Activated CD4-positive, alpha-beta T cell treated with anti-CD3 and anti-CD28 coated beads, Interleukin-2, Interleukin-4, amounts not matched to agents 100 ng/mL and 50 ng/mL, durations not matched to agents 16 hours and 8 hours (primary cell): ENCODE measurements at places on chromosomes 16 and 17.

- DNase-seq = no peak
Observed at GRCh38 chr17:64172510-64172909, 42.6 kb upstream of the ERN1 start.

GRCh38 chr17:15462976-15463772 lies 4.2 kb downstream of the CDRT4 start:
- DNase-seq = no peak

DNA sequence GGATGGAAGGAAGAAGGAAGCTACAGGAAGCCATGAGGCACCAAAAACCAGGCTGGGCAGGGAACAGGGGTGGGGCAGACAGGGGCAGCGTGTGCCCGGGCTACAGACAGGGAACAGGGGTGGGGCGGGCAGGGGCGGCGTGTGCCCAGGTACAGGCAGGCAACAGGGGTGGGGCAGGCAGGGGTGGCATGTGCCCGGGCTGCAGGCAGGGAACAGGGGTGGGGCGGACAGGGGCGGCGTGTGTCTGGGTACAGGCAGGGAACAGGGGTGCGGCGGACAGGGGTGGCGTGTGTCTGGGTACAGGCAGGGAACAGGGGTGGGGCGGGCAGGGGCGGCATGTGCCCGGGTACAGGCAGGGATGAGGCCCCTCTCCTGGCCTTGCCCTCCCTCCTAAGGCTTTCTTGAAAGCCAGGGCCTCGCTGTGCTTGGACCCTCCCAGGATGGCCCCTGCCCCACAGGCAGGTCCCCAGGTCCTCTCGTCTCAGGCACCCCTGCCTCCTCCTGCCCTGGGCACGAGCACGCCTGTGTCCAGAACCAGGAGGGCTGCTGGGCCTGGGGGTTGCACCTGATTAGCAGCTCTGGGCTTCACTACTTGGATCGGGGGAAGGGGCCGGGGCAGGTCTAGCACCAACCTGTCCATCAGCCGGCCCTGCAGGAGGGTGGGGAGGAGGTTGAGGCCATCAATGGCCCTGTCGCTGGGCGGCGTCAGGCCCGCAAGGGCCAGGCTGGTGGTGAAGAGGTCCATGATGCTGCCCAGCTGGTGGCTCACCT lies 14.5 kb upstream of the APRT start:
- DNase-seq = no peak

DNA sequence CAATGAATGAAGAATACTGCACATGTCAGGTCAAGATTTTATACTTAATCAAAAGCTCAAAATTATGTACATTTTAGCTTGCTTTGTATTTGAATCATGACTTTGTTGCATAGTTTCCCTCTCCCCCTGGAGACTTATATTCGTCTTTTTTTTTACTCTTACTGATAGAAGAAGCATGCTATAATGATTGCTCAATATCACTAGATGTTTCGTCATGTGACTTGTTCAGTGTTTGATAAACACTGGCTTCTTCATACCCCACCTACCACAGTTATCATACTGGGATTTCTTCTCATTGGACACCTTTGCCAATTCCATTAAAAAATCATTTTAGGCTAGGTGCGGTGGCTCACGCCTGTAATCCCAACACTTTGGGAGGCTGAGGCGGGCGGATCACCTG lies 148.7 kb downstream of the FTO start:
- no peak for DNase-seq

- no peak for DNase-seq
Observed at GRCh38 chr17:81419319-81419885, 24.1 kb downstream of the BAHCC1 start.

DNA sequence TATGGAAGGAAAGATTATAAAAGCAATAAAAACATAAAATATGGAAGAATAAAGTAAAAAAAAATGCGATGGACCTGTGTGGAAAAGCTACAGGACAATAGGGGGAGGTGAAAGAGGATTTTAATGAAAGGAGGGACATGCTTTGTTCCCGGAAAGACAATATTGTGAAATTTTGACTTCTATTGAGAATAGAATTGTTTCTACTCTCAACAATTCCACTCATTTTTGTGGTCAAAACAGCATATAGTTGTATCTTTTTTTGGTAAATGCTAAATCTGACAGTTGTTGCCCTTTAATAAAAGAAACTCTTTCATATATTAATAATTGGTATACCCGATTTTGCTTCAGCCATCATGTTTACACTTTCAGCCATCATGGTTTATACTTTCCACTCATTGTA lies 22.9 kb upstream of the APPBP2 start:
- DNase-seq = no peak

DNA sequence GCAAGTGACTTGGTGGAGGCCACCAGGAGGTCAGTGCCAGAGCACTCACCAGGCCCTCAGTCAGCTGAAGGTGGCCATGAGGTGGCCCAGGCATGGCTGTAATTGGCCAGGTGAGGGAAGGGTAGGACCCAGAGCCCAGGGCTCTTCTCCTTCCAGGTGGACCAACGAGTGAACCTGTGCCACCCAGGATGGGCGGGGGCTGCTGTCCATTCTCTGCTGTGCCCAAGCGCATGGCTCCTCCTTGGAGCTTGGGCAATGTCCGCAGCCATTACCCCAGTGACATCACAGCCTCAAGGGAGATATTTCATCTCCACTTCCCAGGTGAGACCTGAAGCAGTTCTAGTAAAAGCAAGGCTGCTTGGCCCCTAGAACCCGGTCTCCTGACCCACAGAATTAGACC lies 303.0 kb upstream of the FOXF1 start:
- no peak for DNase-seq

DNA sequence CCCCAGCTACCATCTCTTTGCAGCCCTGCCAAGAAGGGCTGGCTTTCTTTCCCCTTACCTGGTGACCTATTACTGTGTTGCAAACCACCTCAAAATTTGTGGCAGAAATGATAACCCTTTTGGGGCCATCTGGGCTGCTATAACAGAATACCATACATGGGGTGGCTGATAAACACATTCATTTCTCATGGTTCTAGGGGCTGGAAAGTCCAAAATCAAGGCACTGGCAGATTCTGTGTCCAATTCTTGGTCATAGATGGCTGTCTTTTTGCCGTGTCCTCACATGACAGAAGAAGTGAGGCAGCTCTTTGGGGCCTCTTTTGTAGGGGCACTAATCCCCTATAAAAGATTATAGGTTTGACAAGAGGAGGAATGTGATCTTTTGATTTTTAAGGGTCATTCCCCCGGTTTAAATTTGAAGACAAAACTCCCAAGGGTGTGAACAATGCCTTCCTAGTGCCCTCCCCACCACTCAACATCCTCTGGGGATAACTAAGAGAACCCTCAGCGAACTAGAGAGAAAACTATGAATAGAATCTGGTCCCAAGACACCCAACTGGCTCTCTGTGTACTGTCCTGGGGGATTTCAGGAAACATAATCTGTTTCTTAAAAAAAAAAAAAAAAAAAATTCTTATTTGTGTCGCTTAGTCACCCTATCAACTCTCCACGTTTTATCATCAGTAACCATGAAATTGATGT lies 1.7 kb upstream of the METTL22 start:
- DNase-seq = no peak

- DNase-seq = no peak
Observed at GRCh38 chr17:901191-901950, 78.2 kb downstream of the NXN start.

DNA sequence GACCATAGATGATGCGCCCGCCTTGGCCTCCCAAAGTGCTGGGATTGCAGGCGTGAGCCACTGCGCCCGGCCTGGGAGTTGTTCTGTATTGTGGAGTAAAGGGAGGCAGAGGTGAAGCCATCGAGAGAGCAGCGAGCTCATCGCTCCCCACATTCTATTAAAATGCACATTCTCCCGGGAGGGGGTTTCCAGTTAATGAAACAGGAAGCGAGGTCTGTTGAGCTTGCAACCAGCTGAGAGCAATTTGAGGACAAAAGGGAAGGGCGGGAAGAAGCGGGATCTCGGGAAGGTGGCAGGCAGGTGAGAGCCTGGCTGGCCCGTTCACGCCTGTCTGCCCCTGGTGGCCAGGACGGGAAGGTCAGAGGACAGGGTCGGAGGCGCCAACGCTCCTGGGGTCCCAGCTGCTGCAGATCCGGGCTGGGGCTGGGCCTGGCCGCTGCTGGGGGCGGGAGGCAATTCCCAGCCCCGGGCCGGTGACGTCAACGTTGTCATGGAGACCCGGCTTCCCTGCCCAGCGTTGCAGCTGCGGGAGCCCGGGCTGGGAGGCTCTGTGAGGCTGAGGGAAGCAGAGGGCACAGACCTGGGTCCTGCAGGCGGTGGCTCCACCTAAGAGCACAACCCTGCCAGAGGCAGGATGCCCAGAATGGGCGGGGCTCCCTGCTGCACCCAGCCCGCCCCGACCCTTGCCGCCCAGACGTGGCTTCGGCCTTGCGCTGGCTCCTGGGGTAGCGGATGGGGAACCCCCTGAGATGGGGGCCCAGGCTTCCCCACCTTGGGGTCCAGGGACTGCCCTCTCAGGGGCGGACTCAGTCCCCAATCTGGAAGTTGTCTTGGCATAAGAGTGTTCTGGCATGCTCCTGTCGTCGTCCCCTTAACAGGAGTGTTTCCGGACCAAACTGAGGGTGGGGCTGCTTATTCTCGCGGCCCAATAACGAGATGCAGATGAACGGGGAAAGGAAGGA lies 48.7 kb upstream of the PLCG2 start:
- peak; percentile 48 for DNase-seq

- no peak for DNase-seq
Observed at GRCh38 chr17:29250666-29251065, 4.0 kb downstream of the CRYBA1 start.

GRCh38 chr17:61426482-61427304 lies 25.5 kb upstream of the TBX4 start:
- no peak for DNase-seq

GRCh38 chr16:2155091-2155950 lies at the start of gene TRAF7:
Gene TRAF7, plus strand, starts transcription at chr16:2155782. Its CDS starts 8,139 bp downstream, at chr16:2163921.
- peak; percentile 100 for DNase-seq

- no peak for DNase-seq
Observed at GRCh38 chr16:66335704-66336329, 30.7 kb upstream of the CDH5 start.

DNA sequence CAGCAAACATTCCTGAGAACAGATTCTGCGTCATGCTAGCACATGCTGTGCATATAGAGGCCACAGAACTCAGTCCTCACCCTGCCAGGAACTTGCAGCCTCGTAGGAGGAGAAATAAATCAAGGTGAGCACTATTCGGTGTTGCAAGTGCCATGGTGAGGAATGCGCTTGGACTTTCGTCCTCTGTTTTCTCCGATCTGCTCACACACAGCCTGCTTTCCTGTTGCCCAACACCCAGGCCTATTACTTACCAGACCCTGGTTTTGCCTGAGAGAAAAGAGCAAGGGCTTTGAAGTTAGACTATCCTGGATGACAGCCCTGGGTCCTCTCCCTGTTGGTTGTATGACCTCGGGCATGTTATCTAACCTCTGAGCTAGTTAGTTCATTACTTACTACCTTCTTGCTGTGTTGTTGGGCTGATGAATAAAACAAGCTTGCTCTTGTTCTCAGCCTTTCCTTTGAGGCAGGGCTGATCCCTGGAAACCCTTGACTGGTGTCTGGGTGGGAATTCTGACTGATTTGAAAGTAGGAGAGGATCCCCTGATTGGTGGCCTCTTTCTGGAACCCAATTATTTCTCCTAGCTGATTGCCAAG lies 2.9 kb downstream of the ACSF2 start:
- no peak for DNase-seq

- DNase-seq = no peak
Observed at GRCh38 chr17:79534111-79534510, 76.7 kb downstream of the RBFOX3 start.

DNA sequence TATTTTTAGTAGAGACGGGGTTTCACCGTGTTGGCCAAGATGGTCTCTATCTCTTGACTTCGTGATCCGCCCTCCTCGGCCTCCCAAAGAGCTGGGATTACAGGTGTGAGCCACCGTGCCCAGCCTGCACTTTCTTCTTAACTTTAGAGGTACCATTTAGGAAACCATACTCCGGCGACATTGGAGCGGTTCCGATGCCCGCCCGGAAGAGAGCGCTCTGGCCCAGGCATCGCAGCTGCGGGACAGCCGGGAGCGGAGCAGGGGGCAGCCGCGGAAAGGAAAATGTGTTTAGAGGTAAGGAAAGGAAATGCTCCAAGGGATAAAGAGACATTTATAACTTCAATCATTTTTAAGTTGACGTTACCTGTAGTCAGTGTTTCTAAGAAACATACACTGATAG lies 6.0 kb upstream of the HS3ST3B1 start:
- DNase-seq = no peak

DNA sequence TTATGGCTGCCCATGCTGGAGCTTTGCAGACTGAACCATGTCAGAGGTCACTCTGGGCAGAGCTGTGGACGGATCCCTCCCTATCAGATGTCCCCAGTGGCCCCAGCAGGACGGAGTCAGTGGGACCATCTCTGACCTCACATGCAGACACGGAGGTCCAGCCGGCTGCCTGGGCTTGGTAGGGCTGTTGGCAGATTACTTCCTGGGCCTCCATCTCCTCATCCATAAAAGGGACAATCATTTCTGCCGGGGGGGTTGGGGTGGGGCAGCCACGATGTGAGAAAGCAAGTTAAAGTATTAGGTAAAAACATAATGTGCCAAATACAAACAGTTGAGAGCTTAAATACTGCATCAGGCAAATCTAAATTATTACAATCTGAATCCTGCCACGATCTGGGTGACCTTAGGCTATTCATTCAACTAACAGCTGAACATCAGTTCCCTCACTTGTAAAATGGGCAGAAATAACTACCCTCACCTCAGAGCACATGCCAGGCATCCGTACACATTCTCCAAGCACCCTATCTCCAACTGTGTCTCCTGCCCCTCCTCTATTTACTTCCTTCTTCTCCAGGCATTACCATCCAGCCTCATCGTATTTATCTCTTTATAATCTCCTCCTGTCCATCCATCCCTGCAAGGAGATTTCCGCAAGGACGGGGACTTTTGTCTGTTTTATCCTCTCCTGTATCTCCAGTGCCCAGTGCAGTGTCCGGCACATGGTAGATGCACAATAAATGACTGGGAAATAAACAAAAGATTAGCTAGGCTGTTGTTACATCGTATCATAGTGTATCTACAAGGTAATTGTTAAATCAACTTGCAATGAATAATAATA lies 192.3 kb upstream of the FOXF1 start:
- no peak for DNase-seq

DNA sequence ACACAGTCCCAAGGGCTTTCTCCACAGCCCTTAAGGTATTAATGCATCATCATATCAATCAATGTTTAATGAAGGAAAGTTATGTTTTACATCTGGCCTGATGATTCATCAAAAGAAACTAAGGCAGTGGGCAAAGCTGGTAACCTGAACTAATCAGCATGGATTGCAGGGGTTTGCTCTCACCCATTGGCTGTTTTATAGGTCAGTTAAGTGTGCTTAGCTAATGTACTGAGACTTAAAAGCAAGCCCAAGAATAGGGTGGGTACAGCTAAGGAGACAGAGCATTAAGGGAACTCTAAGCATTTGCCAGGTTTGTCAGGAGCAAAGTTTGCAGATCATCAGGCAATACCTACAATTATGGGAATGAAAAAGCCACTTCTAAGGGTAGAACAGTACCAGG lies 1247.6 kb downstream of the CDH8 start:
- DNase-seq = no peak

DNA sequence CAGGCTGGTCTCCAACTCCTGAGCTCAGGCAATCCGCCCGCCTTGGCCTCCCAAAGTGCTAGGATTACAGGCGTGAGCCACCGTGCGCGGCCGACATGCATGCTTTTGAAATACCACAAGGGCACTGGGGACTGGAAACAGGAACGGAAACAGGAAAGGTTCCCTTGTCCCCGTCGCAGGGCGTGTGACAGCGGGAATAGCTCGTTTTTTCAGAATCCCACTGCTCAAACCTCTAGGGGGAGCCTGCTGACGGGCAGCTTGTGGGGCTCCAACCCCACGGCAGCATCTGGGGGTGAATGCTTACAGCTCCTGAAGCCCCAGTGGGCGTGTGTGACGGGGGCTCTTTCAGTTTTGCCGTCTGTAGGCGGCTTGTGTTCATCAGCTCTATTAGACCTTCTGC lies 18.8 kb upstream of the ASGR2 start:
- peak; percentile 47 for DNase-seq

GRCh38 chr16:9123871-9124270 lies 32.4 kb downstream of the HAPSTR1 start:
- DNase-seq = no peak
